ENCODE measurements at places on chromosomes 7 and 10.
A peak's percentile ranks its signal among the peaks of the same experiment; 100 is the strongest.

DNA sequence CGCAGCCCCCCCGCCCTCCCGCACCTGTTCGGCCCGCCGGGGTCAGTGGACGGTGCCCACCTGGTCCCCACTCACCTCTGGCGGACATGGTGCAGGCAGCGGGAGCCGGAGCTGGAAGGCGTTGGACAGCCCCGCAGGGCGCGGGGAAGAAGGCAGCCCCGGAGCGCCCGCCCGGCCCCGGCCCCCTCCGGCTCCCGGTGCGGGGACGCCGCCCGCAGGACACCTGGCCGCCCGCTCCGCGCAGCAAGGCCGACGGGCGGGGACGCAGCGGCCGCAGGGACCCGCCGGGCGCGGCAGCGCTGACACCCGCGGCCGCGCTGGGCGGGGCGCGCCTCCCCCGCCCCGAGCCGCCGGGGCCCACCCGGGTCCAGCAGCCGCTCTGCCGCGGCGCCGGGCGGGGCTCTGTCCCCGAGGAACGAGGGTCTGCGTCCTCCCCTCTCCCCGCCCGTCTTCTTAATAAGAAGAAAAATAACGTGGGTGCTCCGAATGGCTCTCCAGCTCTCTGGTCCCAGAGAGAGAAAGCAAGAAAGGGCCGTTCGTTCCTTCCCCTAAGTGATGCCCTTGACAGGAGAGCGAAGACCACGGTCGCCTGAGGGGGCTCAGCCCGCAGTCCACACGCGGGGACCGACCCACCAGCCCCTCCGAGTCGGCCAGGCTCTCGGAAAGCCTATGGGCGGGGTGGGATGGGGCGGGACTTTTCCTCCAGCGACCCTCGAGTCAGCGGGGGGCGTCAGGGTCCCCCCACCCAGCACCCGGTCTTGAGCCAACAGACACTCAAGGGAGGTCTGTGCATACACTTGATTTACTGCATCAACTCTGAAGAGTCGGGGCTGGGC, 53.4 kb upstream of the FHIP2A start:
- no peak for DNase-seq

- DNase-seq: no peak
Measured at GRCh38 chr7:5350600-5351385, 68.0 kb downstream of the SLC29A4 start.

DNA sequence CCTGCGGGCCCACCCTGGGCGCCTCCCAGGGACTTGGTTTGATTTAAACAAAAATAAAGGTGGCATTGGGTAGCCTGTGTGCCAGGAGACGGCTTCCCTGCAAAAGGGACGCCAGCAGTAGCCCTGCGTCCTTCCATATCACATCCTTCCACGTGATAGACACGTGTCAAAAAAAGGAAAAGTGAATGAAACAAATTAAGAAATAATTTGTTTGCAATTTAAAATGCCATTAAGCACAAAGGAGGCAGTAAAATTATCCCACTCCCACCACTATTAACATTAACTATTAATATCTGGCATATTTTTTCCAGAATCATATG, 7.6 kb downstream of the TACR2 start:
- DNase-seq: peak; percentile 32

DNA sequence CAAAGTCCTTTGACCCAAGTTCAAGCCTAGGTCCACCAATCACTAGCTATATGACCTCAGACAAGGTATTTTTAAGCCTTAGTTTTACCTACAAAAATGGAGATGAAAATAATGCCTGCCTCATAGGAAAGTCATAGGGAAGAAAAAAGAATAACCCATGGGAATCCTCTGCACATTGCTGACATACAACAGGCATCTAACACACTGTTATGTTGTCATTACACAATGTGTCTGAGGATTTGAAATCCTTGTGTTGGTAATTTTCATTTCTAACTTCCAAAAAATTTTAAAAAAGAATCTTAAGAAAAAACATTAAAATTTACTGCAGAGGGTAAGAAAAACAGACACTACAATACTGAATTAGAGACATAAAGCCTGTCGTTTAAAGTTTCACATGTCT, 5.7 kb downstream of the ANK3 start:
- DNase-seq: no peak

DNA sequence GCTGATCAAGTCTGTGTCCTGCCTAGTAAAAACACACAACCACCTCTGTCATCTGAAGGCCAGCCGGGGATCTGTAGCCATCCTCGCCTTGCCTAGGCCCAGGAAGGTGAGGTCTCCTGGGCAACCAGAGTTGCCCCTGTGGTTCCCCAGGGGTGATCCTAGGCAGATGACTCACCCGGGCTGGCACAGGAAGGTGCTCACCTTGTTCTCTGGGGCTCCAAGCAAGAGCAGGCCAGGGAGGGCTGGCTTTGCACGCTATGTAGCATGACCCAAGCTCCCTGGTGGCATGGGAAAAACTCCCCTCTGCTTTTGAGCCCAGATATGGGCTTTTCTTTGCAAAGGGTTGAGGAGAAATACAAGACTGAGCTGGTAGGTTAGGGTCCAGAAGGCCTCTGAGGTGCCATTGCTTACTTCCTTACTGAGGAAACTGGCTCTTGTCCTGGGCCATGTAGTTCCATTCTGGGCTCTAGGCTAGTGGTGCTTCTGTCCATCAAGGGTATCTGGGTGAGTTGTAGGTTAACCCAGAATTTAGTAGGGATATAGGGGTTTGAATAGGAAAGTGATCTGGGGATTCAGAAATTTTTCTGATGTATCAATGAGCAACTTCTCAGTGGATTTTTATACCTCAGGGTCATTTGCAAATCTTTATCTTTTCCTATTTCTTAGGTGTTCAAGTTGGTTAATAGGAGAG, 112.0 kb downstream of the NT5C2 start:
- no peak for DNase-seq

- DNase-seq: peak; percentile 61
Measured at GRCh38 chr7:25846722-25847121, 305.3 kb upstream of the NFE2L3 start.

DNA sequence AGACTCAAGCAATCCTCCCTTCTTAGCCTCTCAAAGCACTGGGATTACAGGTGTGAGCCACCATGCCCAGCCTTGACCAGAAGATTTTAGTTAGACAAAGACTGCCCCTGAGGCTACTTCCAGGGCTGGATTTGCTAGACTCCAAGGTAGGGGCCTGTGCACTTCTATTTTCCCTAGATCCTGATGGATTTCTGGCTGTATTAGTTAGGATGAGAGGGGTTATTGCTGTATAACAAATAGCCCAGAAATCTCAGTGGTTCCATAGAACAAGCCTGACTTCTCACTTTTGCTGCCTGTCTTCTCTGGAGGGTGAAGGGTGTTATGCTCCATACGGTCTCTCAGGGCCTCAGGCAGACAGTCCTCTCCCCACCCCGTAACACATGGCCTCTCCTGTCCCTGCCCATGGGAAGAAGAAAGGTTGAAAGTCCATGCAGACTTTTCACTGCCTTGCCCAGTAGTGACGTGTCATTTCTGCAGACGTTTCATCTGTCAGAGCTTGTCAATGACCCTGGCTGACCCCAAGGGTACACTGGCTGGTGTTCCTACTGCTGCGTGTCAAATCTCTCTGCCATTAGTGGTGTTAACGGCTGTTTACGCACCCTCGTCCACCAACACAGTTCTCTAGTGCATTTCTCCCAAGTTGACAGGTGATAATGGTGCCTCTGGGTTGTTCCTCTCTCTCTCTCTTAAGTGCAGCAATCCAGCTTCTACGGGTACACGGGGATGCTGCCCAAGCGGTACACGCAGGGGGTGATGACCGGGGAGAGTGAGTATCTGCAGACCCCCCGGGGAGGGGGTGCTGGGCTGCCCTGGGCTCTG, 11.6 kb downstream of the SLC29A4 start:
- no peak for DNase-seq

DNA sequence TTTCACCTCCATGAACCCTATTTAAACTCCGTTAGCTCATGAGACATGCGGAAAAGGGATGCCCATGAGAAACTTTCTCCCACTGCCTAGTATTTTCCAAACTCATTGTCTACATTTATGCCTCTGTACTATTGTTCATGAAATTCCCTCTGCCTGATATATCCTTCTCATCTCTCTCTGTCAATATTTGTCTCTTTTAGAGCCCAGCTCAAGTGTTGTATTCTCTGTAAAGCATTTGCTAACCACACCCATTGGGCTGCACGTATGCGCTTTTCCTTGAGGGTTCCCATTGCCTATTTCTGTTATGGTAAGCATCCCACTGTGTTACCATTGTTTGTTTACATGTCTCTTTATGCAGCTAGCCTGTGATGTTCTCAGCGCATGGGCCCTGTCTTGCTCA, 211.4 kb downstream of the MDFIC start:
- no peak for DNase-seq
